ENCODE measurements at places on chromosomes 2 and 18.

DNA sequence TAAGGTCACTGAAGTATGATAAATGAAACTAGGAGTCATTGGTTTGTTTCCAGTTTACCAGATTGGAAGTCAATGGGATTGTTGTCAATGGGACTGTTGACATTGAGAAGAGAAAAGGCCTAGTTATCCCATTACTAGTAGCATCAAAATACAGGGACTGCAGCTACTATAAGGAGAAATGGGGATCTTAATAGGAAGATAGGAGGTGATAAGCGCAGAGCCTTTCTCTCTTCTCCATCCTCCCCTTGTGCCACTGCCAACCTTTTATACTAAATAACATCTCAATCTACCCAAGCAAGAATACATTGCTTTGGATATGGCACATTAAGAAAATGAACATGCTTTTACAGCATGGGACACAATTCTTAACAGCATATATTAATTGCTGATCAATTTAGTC, 10.5 kb upstream of the BBS5 start:
- DNase-seq, result no peak

GRCh38 chr2:236573066-236573929, 3.7 kb downstream of the ACKR3 start:
- DNase-seq, result no peak

DNA sequence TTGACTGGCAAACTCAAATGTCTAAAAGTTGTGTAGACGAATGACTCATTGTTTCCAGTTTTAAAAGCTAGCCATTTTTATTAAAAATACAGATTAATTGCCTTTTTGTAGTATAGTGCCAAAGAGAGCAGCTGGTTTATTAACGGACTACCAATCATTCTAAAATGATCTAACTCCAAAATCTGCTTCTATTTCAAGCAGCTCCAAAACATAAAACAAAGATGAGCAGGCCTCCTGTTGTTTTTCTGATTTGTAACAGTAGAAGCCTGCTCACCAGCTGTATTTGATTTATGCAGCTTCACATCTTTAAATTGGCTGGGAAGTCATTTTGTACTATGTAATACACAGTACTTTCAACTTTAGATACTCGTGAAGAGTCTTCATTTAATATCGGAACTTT, 171.8 kb downstream of the UBR3 start:
- DNase-seq, result no peak

DNA sequence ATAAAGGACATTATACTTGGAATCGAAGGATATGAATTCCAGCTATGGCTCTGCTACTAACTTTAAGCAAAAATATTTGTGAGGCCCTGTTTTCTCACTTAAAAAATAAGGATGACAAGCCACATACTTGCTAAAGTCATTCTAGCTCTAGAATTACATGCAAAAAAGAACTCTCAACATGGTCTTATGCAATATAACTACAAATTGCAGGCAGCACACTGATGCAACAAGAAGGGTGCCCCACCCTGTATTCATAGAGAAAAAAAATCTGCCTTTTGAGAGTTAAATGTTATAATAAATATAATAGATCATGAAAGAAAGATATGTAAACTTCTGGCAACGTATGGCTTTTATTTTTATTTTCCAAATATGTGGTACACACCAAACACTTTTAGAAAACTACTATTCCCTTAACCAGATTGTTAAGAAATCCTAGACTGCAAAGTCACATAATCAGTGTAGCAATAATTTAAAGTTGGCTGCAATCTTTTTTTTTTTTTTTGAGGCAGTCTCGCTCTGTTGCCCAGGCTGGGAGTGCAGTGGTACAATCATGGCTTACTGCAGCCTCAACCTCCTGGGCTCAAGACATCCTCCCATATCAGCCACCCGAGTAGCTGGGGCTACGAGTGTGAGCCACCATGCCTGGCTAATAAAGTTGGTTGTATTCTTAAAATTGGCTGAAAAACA, 40.2 kb upstream of the WDSUB1 start:
- no peak for DNase-seq

DNA sequence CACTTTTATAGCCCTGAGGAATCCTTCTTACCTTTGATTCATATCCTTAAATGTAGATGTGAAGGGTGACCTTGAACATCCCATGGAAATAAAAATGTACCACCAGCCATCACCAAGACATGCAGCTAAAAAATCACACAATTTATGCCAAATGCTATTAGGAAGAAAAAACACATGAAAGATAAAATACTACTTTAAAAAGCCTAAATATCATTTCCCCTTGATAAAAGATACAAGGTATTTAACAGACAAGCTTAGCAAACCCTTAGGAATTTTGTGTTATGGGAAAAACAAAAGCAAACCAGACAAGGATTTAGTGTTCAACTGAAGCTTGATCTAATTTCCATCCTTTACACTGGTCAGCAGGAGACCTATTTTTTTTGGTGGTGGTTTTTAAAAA, 255.0 kb downstream of the ICOS start:
- DNase-seq, result no peak

GRCh38 chr2:45458909-45459563, 152.0 kb downstream of the SRBD1 start:
- DNase-seq, result no peak

- no peak for DNase-seq
Measured at GRCh38 chr18:80137137-80137536, 28.1 kb downstream of the ADNP2 start.

- DNase-seq, result no peak
Measured at GRCh38 chr18:38644875-38645641, 1079.5 kb upstream of the CELF4 start.
